Activated naive CD8-positive, alpha-beta T cell treated with anti-CD3 and anti-CD28 coated beads, Interleukin-2, amount 50 U/mL, for 24 hours (primary cell): ENCODE measurements at places on chromosomes 4 and X.

DNA sequence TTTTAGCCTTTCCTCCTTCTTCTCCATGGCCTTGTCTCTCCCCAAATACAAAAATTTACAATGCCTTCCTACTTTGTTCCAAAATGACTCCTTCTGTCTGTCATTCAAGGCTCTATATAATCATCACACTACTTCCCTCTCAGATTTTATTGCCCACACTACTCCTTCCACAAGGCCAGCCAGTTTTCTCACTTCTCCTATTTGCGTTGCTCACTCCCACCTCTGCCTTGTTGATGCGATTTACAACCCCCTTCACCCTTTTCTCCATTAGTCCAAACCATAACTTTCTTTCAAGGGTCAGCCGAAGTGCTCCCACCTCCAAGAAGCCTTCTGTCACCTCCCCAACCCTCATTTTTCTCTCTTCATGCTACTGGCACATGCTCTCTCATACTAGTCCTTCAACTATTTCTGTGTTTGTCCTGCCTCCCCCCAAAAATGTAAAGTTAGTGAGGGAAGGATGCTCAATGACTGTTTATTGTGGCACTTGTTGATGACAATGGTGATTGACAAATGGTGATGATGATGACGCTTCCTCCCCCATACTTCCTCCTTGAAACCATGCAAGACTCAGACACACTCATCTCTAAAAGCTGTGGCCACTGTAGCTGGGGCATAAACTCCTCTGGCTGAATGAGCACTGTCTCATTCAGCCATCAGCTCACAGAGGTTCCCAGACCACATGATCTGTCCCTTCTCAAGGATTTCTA is 2.7 kb upstream of the XKRX start:
- DNase-seq: no peak

DNA sequence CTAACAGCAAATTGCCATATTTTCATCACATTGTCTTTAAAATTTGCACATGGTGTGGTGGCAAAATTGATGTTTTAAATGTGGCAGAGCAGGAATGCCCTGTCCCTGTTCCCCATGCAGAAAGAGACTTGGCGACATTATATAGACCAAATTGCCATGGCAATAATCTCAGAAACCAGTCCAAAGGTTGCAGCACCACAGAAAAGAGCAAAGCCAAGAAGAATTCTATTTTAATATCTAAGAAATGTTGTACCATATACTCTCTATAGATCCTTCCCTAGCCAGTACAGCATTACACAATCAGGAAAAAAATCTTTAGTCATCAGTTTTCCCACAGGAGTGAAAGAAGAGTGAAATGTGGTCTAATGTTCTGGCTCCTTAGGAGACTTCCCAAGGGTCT is 80.0 kb downstream of the UGT2B28 start:
- no peak for DNase-seq

DNA sequence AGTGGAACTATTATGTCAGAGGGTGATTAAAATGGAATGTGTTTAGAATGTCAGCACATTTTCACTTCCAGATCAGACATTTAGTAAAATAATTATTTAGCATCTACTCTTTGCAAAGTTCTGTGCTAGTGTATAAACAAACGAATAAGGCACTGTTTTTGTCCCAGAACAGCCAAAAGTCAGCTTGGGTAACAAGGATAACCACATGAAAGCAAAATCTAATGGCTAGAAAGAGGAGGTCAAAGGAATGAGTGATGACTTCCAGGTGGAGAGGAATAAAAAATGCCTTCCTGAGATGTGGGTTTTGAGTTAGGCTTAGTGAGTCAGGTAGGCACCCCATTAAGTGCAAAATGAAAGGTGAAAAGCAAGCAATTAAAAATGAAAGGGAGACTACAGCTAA is 112.6 kb downstream of the ATP10D start:
- no peak for DNase-seq

GRCh38 chrX:132491191-132491590 is 2.4 kb upstream of the MBNL3 start:
- no peak for DNase-seq

DNA sequence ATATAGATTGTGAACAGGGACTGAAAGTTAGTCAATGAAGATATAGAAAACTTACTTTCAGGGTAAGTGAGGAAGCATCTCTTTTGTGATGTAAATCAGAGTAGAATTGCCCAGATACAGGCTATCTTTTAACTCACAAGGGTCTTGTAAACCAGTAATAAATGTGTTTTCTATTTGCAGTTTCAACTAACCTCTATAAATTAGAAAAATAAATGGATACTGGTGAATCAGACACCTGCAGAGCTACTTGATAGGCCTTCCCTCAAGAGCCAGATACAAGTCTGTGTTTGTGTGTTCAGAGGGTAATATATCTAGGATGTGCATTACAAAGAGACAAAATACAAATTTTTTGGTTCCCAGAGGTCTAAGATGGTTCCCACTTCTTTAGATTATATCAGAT is 82.9 kb downstream of the DCLK2 start:
- no peak for DNase-seq

DNA sequence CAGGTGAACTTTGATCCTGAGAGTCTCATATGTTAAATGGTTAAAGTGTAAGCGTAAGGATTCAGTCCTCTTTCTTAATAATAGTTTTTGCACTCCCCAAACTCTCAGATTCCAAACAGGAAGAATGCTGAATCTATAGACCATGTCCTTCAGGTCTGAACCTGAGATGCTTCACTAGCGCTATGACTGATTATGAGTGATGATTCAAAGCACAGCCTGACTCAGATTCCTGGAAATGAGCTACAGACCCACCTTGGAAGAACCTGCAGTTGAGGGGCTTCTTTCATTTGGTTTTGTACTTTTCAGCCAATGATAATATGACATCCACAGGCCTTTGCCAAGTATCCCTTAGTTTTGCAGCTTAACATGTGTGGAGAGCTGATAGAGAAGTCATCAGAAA is 1.4 kb downstream of the EDNRA start:
- no peak for DNase-seq

- no peak for DNase-seq
Observed at GRCh38 chr4:99202094-99202493, 17.0 kb downstream of the ADH6 start.

DNA sequence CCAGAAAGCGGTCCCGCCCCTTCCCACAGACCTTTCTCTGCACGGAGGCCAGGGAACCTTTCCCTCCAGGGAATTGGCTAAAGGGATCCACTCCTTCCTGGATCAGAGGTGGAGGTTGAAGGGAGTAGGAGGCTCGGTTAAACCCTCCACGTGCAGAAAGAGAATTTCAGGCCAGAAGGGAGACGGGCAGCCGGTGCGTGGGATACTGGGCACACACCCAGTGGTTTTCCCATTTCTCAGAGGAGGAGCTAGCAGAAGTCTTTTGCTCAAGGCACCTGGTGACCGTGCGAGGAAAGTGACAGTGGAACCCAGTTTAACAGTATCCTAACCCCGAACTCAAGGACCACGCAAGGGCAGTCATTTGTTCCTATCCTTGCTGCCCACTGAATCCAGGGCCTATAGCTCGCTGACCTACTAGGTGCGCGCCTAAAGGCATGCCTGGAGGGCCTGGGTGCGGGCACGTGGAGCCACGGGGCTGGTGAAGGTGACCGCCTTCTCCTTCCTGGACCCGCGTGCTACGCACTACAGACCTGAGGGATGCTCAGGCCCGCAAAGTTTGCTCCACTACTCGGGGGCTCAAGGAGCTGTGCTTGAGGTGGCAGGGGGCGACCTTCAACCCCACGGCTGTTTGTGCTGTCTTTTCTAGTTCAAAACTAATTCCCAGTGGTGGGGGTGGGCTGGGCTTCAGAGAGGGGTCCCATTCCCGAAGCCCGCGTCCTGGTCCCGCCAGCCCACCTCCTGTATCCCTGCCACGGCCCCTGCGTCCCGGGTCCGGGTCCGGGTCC is 587 bp upstream of the AFF2 start:
- no peak for DNase-seq

DNA sequence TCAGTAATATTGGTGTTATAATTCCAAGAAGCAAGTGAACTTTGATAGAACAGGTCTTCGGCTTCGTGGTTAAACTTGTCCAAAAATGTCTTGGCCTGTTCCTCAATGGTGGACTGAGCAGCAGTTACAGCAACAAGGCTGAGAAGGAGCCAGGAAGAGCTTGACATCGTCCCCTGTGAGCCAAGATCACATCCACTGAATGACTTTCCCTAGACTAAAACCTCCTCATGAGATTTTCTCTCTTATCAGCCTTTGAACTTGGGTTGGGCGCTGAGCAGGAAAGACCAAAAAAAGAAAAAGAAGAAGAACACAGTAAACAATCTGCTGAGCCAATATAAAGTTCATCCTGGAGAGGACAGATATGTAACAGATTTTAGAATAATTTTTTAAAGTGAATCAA is at the start of gene ACE2:
ACE2 (minus strand) TSS at position 216 of the 400 bp plus-strand sequence; CDS start at position 167, 49 bp downstream.
- no peak for DNase-seq

- DNase-seq: no peak
Observed at GRCh38 chr4:102632241-102633065, 128.3 kb downstream of the MANBA start.
